ENCODE measurements at places on chromosomes 7 and 10.
A peak's percentile ranks its signal among the peaks of the same experiment; 100 is the strongest.

- DNase-seq = no peak
Measured at GRCh38 chr10:97774811-97775294, 3.1 kb upstream of the SFRP5 start.

GRCh38 chr7:142455392-142455791 lies 197.5 kb upstream of the PRSS58 start:
- no peak for DNase-seq

DNA sequence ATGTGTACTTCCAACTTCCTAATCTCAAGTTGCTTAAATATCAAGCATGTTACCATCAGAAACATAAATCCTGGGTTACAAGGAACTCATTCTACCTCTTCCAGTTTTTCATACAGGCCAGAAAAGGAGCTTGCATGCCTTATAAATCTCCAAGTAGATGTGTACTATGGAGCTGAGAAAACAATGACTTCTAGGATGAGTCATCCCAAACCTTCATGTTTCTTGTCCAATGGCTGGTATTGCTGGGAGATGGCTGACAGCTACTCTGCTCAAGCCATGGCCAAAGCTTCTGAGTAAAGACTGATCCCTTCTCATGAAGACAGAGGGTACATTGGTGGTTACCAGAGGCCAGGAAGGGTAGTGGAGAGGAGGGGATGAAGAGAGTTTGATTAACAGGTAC lies 8.6 kb downstream of the RAPGEF5 start:
- no peak for DNase-seq

GRCh38 chr7:5694912-5695726 lies 86.3 kb downstream of the RNF216 start:
- DNase-seq = peak; percentile 70

- DNase-seq = peak; percentile 2
Measured at GRCh38 chr10:13219685-13220670, 14.2 kb downstream of the UCMA start.

DNA sequence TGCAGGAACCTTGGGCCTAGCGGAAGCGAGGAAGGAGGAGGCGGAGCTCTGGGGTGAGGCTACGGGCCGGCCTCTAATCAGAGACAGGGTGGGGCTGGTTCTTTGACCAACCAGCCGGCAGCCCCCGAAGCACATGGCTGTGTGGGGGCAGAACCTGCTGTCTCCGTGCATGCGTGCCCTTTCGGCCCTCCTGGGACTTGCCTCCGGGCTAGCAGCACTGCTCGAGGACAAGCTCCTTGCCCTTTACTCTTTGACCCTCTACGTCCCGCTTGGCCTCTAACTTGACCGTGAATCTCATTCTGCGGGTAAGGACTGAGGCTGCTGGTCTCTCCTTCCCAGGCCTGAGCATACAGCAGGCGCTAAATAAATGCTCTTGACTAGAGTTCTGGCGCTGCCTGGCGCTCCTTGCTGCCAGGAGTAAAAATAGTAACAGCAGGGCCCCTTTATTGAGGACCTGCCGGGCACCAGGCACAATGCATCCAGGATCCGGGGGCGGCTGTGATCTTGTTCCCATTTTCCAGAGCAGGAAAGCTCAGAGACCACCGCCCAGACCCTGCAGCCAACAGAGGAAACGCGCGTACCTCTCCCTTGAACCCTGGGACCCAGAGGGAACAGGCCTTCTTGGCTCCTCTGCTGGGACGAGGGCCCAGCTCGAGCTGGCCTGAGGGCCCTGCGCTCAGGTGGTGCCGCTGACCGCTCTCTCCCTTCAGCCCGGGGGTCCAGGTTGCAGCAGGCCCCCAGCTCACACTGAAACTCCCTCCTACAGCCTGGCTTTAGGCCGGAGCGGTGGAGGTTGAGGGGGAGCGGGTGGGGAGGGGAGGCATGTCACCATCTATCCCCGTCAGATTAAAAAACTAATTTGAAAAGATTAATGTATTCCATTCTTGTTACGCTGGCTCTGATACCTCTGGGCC lies 2.7 kb upstream of the COMTD1 start:
- no peak for DNase-seq

GRCh38 chr7:130995252-130996081 lies 261.5 kb upstream of the KLF14 start:
- DNase-seq = no peak

- no peak for DNase-seq
Measured at GRCh38 chr7:131557652-131558385, 1.4 kb upstream of the PODXL start.

DNA sequence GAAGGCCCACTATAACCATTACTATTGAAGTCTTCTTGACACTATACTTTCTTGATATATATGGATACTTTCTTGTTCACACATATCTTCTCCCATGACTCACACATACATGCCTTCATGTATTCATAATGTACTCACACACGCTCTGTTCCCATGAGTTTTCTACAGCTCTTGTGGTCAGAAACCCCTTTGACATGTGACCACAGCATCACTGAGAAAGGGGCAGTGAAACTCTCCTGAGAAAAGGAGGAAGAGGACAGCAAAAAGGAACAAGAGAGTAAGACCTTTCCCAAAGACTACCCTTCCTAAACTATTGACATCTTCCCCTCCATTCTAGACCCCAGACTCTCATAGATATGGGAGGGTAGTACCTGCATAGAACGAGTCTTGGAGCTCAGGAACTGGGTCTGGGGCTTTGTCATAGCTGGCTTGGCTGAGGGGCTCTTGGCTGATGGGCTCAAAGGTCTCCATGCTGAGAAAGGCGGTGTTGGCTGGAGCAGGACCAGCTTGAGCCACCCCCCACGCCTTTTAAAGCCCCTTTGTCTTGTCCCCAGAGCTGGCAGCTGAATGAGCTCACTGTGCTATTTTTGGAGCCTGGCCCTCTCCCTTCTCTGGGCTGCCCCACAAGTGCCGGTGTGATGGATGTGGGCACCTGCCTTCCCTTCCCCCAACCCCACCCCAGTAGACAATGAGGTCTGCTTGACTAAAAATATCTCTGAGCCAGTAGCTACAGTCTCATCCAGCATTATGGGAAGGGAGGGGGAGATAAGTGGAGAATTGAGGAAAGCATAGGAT lies 5.1 kb downstream of the SYNPO2L start:
- DNase-seq = no peak

- no peak for DNase-seq
Measured at GRCh38 chr7:24871770-24872169, 108.2 kb downstream of the OSBPL3 start.

GRCh38 chr7:150722431-150722931 lies 6.1 kb downstream of the GIMAP1 start:
- DNase-seq = no peak

DNA sequence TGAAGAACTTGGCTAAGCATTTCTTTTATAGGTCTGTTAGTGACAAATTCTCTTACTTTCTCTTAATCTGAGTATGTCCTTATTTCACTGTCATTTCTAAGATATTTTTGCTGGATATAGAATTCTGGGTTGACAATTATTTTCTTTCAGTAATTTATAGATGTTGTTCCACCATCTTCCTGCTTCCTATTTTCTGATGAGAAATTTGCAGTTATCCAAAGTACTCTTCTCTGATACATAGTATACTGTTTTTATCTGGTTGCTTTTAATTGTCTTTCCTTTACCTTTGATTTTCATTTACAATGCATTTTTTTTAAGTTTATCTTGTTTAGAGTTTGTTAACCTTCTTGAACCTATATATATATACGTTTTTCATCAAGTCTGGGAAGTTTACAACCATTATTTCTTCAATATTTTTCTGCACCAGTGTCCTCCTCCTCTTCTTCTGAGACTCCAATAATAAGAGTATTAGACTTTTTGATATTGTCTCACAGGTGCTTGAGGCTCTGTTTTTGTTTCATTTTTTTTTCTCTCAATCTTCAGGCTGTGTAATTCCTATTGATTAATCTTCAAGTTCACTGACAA lies 101.6 kb upstream of the INSIG1 start:
- no peak for DNase-seq
